ENCODE measurements at places on chromosomes 2 and 18.

DNA sequence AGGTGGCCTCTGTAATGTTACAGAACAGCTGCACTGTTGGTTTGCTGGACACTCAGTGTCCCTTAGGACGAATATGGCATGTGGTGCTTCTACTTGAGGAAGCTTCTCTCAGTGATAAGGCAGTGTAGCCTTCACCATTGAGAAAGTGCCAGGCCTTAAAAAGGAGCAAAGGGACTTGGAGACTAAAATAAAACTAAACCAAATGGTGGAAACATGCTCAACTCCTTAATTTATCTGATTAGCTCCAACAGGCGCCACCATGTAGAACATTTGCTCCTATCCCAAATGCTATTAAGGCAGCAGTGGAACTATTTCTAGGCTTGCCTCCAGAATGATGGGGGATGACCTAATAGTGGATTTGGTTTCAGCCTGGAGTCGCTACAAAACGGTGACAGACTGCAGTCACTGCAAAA is 77.5 kb upstream of the MYL1 start:
- DNase-seq = no peak

- no peak for DNase-seq
Measured at GRCh38 chr2:21332993-21333625, 209.3 kb downstream of the TDRD15 start.

DNA sequence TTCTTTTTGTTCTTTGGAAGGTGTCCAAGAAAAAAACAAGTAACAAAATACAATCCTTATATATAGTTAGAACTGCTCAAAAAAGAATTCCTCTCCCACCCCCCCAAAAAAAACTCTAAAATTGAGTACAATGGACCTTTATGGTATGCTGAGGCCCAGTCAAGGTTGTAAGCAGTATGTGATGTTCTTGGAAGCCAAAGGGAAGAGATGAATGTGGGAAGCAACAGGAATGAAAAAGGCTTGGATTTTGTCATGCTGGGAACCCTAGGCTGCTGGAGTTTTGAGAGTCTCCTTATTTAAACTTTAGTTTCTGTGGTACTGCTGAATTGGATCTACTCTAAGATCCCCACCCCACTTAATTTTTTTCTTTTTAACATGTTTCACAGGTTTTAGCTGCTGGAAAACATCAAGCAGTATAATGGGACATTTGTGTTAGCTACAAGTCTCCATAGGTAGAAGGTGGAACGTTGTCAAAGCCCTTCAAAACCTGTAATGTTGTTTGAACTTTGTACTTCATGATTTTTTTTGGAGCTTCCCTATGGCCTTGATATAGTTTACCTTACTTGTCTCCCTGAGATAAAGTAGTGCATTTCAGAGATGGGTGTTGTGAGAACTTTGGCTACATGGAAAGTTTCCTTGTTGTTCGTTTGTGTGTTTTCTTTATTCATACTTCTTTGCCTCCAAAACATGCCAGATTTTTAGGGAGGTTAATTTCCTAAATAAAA is 57.7 kb downstream of the PHLPP1 start:
- no peak for DNase-seq

- DNase-seq = peak; percentile 3
Measured at GRCh38 chr18:52903857-52904256, 563.9 kb downstream of the DCC start.

DNA sequence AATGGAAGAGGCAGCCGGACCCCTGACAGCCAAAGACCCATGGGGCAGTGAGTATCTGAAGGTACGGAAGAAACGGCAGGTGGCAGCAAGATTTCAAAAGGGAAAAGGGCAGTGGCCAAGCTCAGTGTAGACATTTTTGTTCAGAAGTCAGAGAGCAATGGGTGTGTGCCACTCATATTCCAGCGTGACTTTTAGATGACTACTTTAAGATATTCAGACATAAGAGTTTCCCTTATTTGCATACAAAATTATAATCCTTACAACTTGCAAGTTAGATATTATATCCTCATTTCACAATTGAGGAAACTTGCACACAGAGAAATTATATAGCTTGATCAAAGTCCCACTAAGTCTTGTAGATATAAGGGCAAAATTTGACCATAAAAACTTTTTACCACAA is 60.7 kb upstream of the CYTIP start:
- DNase-seq = no peak

DNA sequence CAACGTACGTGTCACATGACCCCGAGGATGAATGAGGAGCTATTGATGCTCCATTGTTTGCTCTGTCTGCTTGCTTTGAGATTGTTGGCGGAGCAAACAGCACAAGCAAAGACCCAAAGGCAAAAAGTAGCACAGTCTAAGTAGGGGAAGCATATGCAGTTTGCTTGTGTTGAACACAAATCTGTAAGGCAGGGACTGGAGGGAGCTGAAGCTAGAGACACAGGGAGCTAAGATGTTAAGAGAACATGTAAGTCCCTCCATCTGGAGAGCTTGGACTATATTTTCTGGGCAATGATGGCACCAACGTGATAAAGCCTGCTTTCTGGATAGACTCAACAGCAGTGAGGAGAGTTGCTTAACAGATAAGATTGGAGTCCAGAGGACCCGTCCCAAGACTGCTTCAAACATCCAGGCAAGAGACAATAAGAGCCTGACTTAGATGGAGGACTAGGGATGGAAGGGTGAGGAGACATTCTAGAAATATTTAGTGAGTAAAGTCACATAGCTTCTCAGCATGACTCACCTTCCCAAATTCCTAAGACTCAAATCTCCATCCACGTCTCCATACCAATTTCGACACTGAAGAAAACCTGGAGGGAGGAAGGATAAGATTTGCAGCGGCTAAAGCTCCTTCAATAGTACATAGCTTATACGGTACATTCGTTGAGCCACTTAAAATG is 88.1 kb upstream of the KLF7 start:
- DNase-seq = peak; percentile 93

DNA sequence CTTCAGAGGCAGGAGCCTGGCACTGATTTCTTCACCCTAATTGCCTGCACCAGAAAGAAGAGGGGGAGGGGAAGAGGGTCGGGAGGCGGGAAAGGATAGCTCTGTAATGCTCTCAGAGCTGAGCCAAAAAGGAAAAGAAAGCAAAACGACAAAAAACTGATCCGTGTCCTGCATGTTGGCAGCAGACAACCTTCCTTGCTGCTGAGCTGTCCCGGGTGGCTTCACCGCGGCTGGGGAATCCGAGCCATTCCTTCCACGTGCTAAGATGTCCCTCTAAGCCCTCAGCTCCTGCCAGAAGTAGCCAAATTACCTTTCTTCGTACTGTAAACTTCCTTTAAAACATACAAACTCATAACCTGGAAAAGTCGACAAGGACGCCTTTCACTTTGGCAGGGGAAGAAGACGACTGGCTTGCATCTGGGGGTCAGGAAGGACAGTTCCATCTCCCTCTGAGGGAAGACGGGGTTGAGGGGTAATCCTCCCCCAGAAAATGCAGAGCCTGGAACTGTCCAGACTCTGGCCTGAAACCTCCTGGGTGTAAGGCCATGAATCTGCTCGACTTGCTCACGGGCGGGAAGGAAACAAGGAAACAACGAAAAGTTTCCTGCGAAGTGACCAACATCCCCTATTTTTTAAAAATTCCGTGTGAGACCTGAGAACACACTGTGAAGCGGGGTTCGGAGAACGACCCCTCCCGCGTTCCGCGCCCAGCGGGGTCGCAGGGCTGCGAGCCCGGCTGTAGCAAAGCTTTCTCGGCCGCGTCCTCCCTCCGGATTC is 7.7 kb downstream of the OTX1 start:
- DNase-seq = peak; percentile 11

- DNase-seq = no peak
Measured at GRCh38 chr2:118618279-118618678, 229.2 kb downstream of the EN1 start.
